ENCODE measurements at places on chromosomes 2 and 18.

- no peak for DNase-seq
These were observed 57.3 kb upstream of the ZDBF2 start for GRCh38 chr2:206217166-206217565.

GRCh38 chr2:214881647-214882202 lies 72.2 kb upstream of the BARD1 start:
- no peak for DNase-seq

GRCh38 chr2:8684878-8685696 lies 3.2 kb downstream of the ID2 start:
- peak; percentile 62 for DNase-seq

GRCh38 chr18:23068570-23069310 lies 66.5 kb upstream of the CABLES1 start:
- DNase-seq, result no peak

GRCh38 chr2:175080479-175080878 lies 75.3 kb upstream of the CHN1 start:
- DNase-seq, result no peak

DNA sequence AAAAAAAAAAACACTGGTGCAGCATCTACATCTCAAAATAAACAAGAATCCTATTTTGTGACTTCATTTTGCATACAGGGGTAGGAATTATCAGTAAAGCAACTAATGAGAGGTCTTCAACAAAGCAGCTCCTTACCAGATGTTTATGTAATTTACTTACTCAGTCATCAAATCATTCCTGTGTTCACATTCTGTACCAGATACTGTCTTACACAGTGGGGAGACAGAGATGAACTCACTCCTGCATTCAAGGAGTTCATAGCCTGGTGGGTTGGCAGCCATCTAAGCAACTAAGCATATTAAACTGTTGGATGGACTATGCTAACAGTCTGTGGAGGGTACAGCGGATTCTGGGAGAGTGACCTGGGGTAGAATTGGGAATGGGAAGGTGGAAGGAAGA lies 169.0 kb downstream of the OSR1 start:
- no peak for DNase-seq

- no peak for DNase-seq
These were observed 7.7 kb downstream of the FBXO15 start for GRCh38 chr18:74139888-74140287.

- DNase-seq, result peak; percentile 33
These were observed 55.1 kb upstream of the IL1RL1 start for GRCh38 chr2:102256276-102256675.

DNA sequence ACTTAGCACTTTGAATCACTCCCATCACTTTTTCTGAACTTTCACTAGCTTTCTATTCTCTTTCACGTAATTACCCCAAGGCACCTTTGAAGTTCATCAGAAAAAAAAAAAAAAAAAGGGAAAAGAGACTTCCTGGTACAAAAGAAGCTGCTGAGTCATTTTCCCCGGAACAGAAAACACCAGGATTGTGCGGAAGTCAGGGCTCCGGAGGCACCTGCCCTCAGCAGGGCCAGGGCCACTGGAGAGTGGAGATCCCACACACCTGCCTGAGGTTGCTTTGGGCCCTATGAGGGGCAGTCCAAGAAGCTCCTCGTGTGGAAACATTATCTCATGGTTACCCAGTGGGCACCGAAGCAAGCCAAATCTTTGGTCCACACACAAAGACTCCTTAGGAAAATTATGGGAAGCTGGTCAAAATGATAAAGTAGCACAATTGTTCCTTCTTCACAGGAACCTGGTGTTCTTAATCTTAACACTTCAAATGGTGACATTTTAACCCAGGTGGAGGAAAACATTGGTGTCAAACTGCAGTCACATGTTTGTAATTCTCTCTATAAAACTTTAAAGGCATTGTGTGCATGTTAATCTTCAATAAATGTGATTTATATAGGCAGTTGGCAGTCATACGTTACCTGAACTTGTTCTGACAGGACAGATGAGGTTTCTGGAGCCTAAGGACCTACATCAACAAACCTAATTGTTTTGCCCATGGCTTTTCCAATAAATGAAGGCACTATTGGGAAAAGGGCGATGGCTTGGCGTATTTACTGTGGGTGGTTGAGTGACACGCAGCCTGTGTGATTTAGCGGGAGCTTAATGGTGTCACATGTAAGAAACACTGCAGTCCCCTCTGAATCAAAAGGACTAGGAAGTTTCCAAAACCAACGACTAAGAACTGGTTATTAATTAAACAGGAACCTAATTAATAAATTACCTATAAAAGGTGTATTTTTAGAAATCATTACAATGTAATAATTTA lies 23.4 kb upstream of the FAM110C start:
- peak; percentile 57 for DNase-seq

GRCh38 chr2:227450311-227450841 lies 21.6 kb upstream of the AGFG1 start:
- DNase-seq, result no peak

- no peak for DNase-seq
These were observed 463 bp upstream of the CABYR start for GRCh38 chr18:24138409-24138788.

- no peak for DNase-seq
These were observed 246.6 kb upstream of the SESTD1 start for GRCh38 chr2:179511105-179511789.

- DNase-seq, result no peak
These were observed 31.6 kb upstream of the NEB start for GRCh38 chr2:151765760-151766410.

- no peak for DNase-seq
These were observed 296.5 kb upstream of the EPAS1 start for GRCh38 chr2:46000660-46001059.

DNA sequence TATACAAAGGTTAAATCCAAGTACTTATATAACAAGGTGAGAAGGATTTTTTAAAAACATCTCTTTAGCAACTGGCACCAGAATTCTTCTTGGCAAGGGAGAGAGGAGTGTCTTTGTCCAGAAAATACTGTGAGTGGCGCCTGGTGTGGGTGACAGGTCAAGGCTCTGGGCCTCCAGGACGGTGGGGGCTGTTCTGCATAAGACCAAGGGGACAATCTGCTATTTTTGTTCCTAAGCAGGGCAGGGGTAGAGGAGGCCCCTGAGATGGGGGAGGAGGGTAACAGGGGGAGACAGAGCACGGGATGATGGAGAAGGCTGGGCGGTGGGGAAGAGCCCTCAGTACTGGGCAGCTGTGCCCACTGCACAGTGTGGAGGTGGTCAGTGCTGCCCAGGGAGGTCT lies 51.6 kb upstream of the TAF1B start:
- DNase-seq, result no peak

DNA sequence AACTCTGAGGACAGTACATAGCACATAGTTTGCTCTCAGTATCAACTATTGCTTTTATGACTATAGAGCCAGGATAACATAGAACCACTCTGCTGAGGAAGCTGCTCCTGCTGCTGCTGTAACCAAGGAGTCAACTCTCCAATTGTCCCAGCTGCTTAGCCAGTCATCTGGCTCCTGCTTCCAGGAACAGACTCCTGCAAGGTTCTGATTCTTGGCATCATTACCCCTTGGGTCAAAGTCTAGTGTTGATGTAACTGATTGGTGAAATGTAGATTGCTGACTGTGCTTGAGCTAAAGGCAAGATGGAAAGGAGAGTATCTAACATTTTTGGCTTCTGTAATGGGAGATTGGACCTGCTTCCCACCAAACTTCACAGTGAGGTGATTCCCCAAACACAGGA lies 261.9 kb upstream of the FSHR start:
- no peak for DNase-seq

DNA sequence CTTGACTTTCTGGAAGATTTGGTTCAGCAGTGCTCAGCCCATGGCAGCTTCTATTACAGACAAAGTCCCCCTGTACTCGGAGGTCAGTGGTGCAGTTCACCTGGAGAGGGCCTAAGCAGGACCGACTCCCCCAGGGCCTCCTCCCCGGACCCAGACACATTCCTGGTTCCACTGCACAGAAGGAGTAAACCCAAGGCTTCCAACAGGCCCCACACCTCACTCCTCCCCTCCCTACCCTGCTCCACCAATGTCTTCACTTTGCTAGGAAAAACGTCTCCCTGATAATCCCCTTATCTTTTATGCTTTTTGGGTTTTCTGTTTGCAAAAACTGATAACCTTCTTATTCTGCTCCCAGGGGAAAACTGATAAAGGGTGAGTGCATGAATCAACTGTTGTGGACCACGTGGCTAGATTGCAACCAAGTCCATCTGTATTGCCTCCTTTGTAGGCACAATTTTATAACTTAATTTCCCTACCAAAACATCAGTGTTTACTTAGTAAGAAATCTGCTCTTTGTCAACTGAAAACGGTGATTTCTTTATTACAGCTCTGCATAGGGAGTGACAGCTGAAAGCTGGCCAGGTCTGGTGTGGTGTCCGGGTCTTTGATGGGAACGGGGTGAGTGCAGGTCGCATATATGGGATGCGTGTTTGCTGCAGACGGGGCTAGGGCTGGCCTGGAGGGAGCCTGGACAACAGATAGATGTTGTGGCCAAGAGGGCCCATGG lies 202.5 kb downstream of the GLI2 start:
- DNase-seq, result peak; percentile 33

GRCh38 chr2:144233733-144234541 lies 286.0 kb downstream of the ZEB2 start:
- no peak for DNase-seq

DNA sequence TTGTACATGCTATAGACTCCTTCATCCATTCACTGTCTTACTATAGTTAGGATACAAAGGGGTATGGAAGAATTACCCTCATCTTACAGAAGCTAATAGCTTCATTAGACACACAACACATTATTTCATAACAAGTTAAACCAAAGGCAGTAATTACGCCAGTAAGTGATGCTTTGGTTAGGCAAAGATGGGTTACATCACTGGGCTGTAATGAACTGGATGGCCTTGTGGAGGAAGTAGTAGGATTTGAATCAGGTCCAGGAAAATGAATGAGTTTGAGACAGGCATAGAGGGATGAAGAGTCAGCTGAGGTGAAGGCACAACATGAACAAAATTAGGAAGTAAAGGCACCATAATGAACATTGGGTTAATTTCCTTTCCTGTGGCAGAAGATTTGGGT lies 80.1 kb downstream of the SOCS6 start:
- DNase-seq, result no peak

DNA sequence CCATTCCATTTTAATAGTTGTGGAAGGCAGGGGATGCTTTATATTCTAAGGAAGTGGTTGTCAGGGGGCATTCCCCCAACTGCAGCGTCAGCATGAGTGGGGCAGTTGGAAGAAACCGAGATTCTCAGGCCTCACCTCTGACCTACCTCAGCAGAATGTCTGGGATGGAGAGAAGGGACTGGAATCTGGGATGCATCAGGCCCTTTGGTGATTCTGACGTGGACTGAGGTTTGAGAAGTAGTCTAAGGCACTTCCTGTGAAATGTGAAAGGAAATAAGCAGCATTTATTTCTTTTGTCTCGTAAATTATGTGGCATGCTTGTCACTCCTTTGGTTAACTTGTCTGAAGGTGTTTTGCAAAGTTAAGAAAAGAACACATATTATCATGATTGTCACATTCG lies 540.7 kb upstream of the NETO1 start:
- DNase-seq, result no peak

- DNase-seq, result no peak
These were observed 32.8 kb downstream of the TTC32 start for GRCh38 chr2:19868701-19869580.

- no peak for DNase-seq
These were observed 252.8 kb upstream of the APCDD1 start for GRCh38 chr18:10201659-10202058.

DNA sequence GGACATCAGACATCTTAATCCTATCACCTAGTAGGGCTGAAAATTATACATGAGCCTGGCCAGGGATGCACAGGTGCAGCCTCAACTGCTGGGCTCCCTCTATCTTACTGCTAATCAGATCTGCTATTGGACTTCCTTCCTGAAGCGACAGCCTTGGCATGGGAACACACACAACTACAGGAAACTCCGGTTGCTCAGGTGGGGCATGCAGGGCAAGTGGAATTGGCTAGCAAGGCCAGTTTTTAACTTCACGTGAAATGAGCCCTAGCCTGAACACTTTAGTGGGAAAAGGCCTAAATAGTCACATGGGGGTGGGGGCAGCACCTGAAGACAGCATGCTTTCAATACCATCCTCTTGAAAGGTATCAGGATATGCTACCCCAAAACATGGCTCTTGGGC lies 147.9 kb upstream of the NCKAP5 start:
- DNase-seq, result no peak

- no peak for DNase-seq
These were observed 73.5 kb upstream of the SERTAD2 start for GRCh38 chr2:64727013-64727767.

GRCh38 chr18:3452750-3453539 lies 3.0 kb downstream of the TGIF1 start:
- no peak for DNase-seq

GRCh38 chr2:238461916-238462315 lies 35.2 kb downstream of the ASB1 start:
- no peak for DNase-seq

GRCh38 chr18:63187223-63187574 lies 132.4 kb downstream of the BCL2 start:
- no peak for DNase-seq

- no peak for DNase-seq
These were observed 12.8 kb upstream of the CCDC85A start for GRCh38 chr2:56170988-56171387.

DNA sequence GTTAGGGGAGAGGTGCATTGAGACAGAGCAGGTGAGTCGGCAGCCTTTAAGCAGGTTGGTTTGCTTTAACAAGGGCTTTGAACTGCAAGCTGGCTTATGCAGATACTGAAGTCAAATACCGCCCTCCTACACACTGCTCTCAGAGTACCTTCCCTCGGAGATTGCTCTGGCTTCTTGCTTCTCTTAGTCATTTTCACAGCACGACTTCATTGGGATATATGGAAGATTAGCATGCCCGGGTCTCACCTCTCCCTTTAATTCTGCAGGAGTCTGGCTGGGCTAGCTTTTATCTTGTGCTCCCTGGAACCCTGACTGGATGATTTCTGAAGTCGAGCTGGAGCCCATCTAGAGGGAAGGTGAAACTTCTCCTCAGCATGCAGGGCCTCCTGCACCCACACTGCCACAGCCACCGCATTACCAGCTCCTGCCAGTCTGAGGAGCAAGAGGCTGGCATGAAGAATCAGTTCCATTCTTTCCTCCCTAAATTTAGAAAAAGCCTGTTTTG lies 395.5 kb upstream of the HNRNPA3 start:
- no peak for DNase-seq

DNA sequence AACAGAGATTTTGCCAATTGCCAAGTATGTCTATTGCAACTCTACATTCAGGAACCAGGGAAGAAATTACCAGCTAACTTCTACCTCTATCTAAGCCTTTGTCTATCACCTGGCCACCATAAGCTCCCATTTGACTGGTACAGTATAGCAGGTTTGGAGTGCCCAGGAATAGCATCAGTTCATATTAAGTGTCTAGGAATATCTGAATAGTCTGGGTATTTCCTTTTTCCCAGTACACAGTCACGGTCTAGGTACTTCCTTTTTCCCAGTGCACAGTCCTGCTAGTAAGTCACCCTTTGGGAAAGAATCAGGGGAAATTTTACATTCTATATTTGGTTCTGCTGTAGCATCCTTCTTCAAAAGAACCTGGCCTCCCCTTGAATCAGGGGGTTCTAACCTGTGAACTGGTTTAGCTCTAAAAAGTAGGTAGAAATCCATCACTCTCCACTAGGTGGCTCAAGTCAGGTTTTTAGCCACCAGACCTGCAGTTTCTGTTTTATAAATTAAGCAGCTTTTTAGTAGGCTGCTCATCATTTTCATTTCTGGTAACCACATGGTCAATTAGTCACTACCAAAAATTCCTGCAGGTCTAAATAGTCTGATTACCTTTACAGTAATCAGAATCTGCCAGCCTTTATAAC lies 49.3 kb upstream of the DNAJC10 start:
- no peak for DNase-seq

GRCh38 chr2:218722876-218723785 lies 12.5 kb downstream of the TTLL4 start:
- no peak for DNase-seq
